SK-N-DZ (cell line): ENCODE measurements at places on chromosomes 16 and 17.

- DNase-seq: no peak
Measured at GRCh38 chr16:8408855-8409567, 181.3 kb downstream of the TMEM114 start.

- DNase-seq: no peak
Measured at GRCh38 chr16:23855010-23855409, 19.2 kb downstream of the PRKCB start.

DNA sequence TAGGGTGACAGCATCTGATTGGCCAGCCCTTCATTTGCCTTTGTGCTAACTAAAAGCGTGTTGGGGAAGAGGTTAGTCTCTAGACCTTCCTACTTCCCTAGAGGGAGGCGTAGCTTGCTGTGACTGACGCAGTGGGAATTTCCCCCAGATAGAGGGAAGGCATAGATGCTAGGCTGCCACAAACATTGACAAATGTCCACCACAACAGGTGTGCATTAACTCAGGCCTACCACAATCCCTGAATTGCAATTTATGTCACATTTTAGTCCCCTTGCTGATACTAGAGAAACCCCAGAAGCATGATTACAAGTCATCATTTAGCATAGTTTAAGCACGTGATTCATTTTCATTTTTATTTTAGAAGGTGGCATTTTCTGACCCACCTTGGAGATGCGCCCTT is 76.3 kb upstream of the WSB1 start:
- no peak for DNase-seq

DNA sequence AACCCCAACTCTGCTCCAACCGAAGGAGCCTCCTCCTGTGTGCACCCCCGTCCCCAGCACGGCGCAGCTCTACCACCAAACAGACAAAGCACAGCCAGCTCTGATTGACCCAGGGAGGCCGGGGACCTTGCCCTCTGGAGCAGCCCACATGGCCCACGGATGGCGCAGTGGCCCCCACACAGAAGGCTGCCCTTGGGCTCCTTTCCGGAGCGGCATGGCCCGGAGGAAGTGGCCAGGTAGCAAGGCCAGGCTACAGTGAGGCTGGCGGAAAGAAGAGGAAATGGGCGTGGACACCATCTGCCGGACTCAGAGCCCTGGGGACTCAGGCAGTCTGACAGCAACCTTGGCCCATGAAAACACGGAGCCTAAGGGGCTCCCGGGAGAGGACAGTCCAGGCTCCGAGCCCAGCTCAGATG is 19.9 kb upstream of the ZC3H18 start:
- DNase-seq: no peak

GRCh38 chr17:68468788-68469187 is 11.5 kb upstream of the WIPI1 start:
- no peak for DNase-seq

DNA sequence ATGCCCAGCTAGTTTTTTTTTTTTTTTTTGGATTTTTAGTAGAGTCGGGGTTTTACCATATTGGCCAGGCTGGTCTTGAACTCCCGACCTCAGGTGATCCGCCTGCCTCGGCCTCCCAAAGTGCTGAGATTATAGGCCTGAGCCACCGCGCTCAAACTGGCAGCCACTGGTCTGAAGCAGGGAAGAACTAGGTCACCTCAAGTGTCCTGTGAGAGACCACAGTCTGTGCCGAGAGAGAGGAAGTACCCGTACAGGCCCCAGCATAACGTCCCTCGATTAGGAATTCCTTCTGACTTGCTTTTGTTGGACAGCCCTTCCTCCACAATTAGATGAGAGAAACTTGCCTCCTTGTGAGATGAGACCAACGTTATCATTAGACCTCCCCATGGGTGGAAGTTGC is 13.7 kb upstream of the CD300E start:
- no peak for DNase-seq

DNA sequence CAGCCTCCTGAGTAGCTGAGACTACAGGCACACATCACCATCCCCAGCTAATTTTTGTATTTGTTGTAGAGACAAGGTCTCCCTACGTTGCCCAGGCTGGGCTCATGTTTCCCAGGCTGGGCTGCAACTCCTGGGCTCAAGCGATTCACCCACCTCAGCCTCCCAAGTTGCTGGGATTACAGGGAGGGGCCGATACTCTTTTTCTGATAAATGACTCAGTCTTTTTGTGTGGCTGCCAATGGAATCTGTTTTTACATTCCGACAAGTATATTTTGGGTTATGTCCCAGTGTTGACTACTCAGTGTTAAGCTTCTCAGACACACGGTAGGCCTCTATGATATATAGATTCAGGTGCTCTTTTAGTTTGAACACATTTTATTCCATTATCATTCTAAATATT is 58.1 kb downstream of the SLFN11 start:
- DNase-seq: no peak

- DNase-seq: no peak
Measured at GRCh38 chr17:40518401-40519088, 17.1 kb upstream of the TNS4 start.

DNA sequence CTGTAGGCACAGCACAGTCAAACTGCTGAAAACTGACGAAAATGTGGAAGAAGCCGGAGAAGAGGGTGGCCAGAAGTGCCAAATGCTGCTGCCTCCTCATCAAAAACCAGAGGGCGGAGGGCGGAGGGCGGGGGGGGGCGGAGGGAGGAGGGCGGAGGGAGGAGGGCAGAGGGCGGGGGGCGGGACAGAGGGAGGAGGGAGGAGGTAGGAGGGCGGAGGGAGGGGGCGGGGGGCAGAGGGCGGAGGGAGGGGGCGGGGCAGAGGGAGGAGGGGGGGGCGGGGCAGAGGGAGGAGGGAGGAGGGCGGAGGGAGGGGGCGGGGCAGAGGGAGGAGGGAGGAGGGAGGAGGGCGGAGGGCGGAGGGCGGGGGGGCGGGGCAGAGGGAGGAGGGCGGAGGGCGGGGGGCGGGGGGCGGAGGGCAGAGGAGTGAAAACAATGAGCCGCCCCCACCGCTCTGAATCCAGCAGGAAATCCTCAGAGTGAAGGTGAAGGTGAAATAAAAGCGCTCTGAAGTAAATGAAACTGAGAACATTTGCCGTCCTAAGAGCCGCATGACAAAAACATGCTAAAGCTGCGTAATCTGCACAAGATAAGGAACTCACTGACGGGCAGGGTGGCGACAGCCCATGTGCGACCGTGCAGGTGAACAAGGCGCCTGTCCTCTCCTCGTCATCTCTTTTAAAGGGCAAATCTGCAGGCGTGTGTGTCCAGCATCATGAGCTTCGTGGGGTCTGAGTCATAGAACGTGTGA is 22.6 kb upstream of the CBFA2T3 start:
- no peak for DNase-seq

- no peak for DNase-seq
Measured at GRCh38 chr17:64231567-64232141, 31.4 kb downstream of the TEX2 start.

GRCh38 chr16:81035975-81036750 is 521 bp downstream of the ATMIN start:
- no peak for DNase-seq

DNA sequence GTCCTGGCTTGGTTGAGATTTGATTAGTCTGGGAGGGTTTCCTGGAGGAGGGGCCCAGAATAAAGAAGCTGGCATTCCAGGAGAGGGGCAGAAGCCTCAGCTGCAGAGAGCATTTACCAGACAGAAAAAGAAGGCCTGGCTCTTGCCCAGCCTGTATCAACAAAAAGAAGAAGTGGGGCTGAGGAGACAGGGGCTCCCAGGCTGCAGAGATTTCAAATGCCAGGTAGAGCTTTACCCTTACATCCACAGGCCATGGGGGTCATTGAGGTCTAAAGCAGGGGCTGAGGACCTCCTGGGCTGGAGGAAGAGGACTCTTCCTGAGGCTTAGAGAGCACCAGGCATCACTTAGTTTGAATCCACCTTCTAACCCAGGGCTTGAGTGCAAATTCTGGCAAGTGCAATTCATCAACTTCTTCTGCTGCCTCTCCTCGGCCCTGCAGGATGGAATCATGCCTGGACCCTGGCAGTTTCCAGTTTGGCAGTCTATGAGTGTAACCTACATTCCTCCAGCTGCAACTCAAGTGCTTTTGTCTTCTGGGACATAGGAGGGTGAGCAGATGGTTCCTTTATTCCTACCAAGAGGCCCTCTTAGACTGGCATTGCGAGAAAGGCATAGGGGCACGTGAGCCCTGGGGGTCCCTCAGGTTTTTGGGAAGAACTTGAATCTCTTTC is 15.3 kb downstream of the CA7 start:
- no peak for DNase-seq

DNA sequence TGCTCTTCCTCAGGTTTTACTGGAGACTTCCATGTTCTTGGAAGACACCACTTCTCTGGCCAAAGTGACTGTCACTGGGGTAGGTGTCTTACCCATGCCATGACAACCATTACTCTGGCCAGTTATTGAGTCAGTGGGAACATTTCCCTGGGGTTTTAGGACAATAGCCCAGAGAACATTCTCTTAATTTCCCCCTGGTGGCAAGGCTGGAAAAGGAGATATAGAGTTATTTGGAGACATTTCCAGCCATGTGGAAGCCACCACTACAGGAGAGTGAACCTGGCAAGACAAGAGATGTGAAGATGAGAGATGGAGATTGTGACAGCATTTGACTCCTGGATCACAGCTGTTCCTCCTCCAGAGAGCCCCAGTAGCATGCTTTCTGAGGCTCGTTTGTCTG is 106.2 kb downstream of the CDK5R1 start:
- DNase-seq: no peak

DNA sequence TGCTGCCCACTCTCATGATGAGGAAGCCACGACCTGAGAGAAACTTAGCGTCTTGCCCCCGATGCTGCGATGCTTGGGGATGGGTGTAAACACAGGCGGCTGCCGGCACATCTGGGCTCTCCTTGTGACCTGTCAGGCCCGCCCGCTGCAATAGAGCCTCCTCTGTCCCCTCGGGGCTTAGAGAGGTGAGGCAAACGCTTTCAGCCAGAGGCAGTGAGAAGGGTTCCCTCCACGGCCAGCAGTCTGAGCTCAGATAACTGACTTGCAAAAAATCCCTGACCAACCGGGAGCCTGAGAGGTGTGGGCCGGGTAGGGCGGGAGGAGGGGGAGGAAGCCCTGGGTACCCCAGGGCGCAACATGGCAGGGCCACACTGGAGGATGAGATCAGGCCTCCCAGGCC is 260.6 kb downstream of the C16orf95 start:
- no peak for DNase-seq

DNA sequence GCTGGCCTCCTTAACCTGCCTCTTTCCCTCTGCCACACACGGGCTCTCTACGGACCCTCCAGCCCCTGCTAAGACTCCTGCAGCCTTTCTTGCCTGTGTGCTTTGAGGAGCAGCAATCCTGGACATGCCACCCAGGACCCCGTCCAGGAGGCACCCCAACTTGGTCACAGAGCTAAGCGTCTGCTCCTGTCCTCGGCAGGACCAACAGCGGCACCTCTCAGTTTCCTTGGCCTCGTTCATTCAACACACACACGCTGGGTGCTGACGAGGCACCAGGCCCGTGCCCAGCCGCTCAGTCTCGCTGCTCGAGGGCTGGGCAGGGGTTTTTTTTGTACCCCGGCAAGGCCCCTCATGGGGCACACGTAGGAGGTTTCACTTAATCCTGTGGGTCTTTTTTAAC is 15.2 kb downstream of the RPH3AL start:
- DNase-seq: no peak

DNA sequence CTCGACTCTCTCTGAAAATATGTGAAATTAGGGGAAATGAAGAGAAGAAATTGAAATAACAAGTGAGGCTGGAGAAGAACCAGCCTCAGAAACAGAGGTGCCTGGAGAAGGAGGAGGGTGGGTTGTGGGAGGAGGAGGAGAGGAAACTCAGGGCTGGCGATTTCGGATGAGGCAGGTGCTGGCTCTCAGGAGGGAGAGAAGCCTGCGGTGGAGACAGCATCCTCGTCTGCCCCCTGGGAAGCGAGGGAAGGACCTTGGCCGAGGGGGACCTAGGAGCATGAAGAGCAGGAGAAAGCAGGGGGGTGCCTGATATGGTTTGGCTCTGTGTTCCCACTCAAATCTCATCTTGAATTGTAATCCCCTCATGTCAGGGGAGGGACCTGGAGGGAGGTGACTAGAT is 264.7 kb upstream of the TNRC6C start:
- no peak for DNase-seq

GRCh38 chr17:76716839-76717215 is 6.1 kb upstream of the MXRA7 start:
- DNase-seq: no peak

- no peak for DNase-seq
Measured at GRCh38 chr17:65039336-65039988, 17.1 kb downstream of the GNA13 start.

DNA sequence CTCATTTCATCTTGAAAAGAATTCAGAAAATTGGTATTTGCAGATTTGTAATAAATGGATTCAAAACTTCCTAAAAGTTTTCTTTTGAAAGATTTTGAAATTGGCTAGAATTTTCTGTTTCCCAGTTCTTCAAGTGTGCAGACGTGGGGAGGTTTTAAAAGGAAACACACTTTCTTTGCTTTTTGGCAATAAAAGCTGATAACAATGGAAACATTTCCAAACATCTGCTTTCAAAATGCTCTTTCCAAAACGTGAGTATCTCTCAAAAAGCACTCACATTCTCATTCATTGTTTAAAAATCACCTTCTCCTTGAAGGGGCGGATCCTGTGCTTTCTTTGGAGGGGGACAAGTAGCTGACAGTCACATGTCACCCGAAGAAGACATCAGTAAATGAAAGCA is 8.6 kb upstream of the GSG1L start:
- no peak for DNase-seq

- DNase-seq: no peak
Measured at GRCh38 chr16:83392743-83393142, 415.0 kb upstream of the HSBP1 start.

DNA sequence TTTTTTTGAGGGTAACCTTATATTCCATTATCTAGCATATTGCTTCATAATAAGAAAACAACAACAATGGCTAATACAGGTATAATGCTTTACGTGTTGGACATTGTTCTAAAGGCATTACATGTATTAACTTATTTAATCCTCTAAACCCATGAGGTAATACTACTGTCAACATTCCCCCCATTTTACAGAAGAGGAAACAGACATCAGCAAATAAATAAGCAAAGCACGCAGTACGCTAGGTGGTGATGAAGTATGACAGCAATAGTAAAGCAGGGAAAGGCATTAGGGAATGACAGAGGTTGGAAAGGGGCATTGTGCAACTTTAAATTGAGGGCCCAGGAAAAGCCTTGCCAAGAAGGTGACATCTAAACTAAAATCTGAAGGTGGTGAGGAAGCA is 4.6 kb downstream of the ANKRD40 start:
- no peak for DNase-seq

DNA sequence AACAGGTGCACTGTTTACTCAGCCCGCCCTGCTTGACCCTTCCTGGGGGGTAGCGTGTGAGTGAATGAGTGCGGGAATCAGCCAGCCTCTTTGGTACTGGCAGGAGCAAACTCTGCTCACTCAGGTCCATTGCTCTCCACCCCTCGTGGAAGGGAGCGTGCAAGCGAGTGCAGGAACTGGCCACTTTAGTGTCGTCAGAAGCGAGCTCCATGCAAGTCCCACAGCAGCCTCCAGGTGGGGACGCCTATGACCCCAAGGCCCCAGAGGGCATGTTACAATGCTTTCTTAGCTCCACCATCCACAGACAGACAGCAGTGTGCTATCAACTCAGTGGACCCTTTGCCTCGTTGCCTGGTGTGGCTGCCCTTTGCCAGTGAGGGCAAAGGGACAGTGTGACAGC is 1025.1 kb upstream of the CDH8 start:
- DNase-seq: no peak

GRCh38 chr16:76278980-76279379 is 1.8 kb downstream of the CNTNAP4 start:
- peak; percentile 85 for DNase-seq

- DNase-seq: peak; percentile 84
Measured at GRCh38 chr17:8409966-8410882, 12.6 kb upstream of the RNF222 start.

- DNase-seq: no peak
Measured at GRCh38 chr17:49596613-49597244, 21.1 kb downstream of the NXPH3 start.

- DNase-seq: no peak
Measured at GRCh38 chr17:2212400-2212981, 91.1 kb downstream of the SMG6 start.
